ENCODE measurements at places on chromosomes 2 and 18.

GRCh38 chr2:173948842-173949241 lies 16.3 kb downstream of the SP3 start:
- no peak for DNase-seq

GRCh38 chr2:34998741-34999140 lies 1356.8 kb upstream of the CRIM1 start:
- DNase-seq, result no peak

- no peak for DNase-seq
These were observed 436 bp upstream of the ITPRIPL1 start for GRCh38 chr2:96324721-96325040.

GRCh38 chr18:29361843-29362242 lies 1184.9 kb upstream of the CDH2 start:
- peak; percentile 0 for DNase-seq

- DNase-seq, result no peak
These were observed 34.0 kb upstream of the SLC8A1 start for GRCh38 chr2:40485854-40486253.

DNA sequence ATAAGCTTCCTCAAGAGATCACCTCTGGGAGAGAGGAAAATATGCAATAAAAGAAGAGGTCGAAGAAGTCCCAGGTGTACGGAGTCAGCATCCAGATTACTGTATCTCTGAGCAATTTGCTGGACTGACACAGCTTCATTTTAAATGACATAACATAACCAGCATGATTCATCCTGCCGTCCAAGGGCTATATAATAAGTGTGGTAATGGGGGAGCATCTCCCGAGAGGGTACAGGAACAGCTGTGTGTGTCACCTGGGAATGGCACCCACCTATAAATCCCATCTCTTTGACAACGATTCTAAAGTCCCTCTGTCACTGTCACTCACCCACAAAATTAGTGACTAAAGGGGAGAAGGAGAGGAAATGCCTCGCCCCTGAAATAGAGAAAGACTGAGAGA lies 19.3 kb upstream of the FZD7 start:
- DNase-seq, result no peak

GRCh38 chr2:107174171-107174570 lies 288.2 kb upstream of the ST6GAL2 start:
- no peak for DNase-seq

DNA sequence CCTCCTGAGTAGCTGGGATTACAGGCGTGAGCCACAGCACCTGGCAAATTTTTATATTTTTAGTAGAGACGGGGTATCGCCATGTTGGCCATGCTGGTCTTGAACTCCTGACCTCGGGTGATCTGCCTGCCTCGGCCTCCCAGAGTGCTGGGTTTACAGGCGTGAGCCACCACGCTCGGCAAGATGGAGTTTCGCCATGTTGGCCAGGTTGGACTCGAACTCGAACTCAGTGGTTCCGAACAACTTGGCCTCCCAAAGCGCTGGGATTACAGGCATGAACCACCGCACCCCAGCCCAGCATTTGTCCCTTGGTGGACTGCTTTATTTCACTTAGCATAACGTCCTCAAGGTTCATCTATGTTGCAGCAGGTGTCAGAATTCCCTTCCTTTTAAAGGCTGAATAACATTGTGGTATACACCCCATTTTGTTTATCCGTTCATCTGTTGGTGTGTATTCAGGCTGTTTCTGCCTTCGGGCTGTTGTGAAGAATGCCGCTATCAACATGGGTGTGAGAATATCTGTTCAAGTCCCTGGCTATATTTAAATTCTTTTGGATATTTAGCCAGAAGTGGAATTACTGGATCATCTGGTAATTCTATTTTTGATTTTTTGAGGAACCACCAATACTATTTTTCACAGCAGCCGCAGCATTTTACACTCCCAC lies 1.2 kb upstream of the CENPA start:
- DNase-seq, result no peak

GRCh38 chr2:157192445-157193423 lies 64.8 kb upstream of the GALNT5 start:
- no peak for DNase-seq

- no peak for DNase-seq
These were observed 41.3 kb upstream of the SLC1A4 start for GRCh38 chr2:64947885-64948284.

GRCh38 chr2:231743376-231744116 lies 35.2 kb downstream of the PTMA start:
- no peak for DNase-seq

GRCh38 chr2:83650898-83651297 lies 808.2 kb downstream of the SUCLG1 start:
- DNase-seq, result peak; percentile 6

GRCh38 chr2:53646788-53647187 lies 120.8 kb upstream of the CHAC2 start:
- DNase-seq, result no peak

DNA sequence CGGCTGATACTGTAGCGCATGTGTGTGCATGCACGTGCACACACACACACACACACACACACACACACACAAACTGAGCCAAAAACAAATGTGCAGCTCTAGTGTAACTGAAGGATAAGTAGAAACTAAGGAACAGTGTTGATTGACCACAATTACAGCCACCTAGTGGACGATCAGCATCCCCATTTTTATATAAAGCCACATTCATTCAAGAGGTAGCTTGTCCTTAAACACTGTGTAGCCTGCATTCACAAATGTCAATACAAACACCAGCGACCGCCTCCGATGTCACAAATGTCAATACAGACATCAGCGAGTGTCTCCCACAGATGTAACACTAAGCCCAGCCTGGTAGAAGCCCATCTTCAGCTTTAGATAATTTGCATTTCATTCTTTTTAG lies 167.4 kb downstream of the PTGR3 start:
- peak; percentile 27 for DNase-seq

- DNase-seq, result no peak
These were observed at the start of gene QPCT for GRCh38 chr2:37344453-37345361. TSS of gene QPCT (plus strand) at chr2:37344630. CDS start at chr2:37344732, 102 bp downstream.

- DNase-seq, result no peak
These were observed 436.9 kb downstream of the EIPR1 start for GRCh38 chr2:2940702-2941101.

DNA sequence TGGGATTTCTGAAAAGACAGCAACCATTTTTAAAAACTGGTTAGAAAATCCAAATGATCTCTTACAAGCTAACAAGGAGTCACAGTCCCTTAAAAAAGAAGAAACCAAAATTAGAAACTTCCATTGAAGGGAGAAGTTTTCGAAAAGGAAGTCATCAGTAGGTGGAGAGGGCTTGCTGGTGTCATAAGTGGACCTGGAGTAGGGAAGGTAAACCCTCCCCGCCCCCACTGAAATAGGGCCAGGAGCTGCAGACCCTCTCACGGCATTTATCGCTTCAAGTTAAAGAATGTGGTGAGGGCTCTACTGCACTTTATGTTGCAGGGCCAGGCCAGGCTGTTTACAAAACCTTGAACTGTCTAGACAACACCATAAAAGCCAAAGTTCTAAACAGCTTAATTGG lies 2.9 kb downstream of the HOXD11 start:
- no peak for DNase-seq

GRCh38 chr18:79203017-79203605 lies 133.9 kb downstream of the ATP9B start:
- peak; percentile 71 for DNase-seq

GRCh38 chr2:158664987-158665386 lies 130.1 kb upstream of the DAPL1 start:
- no peak for DNase-seq

DNA sequence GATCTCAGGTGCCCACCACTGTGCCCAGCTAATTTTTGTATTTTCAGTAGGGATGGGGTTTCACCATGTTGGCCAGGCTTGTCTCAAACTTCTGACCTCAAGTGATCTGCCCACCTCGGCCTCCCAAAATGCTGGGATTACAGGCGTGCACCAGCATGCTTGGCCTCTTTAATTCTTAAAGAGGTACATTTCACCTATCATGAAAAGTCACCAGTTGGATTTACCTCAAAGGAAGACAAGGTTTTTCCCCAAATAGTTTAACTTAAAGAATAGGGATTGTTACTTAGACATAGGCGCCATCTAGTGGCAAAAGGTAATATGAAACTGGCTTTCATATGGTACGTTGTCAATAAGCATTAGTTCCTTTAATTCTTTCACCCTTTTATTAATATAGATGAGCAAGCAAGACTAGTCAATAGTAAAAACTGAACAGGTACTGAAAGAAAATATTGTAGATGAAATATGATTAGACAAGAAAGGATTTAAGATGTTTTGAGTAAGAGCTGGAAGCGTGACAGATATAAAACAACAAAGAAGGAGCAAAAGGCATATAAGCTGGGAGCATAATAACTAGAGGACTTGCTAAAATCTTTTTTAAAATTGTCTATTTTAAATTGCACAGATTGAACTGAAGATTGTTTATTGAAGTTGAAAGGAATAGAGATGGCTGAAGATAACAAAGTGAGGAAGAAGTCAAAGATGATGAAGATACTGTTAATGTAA lies 35.0 kb upstream of the PSMD14 start:
- peak; percentile 10 for DNase-seq

- no peak for DNase-seq
These were observed 162.0 kb upstream of the HAAO start for GRCh38 chr2:42954227-42954962.

DNA sequence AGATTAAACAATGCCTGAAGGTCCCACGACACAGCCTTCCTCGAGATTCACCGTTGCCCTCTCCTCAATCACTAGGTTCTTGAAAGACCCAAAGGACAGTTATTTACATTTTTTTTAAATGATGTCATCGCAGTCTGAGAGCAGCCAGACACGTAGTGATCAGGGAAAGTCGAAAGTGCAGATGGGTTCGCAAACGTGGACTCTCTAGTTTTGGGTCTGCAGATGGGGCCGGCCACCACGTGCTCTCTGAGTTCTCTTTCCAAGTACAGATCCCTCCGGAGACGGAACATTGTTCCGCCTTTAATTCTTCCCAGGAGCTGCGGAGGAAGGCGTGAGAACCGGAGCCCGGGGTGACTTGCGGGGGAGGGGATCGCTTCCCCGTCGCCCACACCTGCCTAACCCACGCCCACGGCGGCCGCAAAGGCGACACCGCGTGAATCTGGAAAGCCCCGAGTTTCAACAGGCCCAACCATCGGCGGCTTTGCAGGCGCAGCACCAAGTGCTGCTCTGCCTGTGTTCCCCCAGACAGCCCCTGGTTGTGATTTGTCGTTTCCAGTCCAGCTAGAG lies 54.3 kb downstream of the PKDCC start:
- peak; percentile 80 for DNase-seq

- DNase-seq, result no peak
These were observed 129.7 kb downstream of the PKP4 start for GRCh38 chr2:158586491-158586890.

- DNase-seq, result no peak
These were observed 4.5 kb downstream of the HOXD8 start for GRCh38 chr2:176134035-176134434.

DNA sequence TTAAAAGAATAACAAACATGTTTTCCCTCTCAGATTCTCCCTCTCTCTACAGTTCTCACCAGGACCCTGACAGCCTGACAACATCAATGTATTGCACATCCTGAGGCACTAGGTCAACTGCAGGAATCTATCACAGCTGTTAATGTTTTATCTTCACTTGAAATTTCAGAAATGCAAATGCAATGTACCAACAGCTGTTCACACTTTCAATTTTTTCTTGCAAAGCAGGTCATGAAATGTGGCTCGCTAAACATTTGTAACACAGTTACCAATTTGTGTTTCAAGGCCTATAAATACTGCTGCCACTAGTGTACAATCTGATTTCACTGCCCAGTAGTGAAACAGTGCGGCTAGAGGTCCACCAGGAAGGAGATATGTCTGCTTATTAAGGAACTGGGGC lies 147.8 kb downstream of the EXOC6B start:
- DNase-seq, result no peak
